ENCODE measurements at places on chromosomes 7 and 10.

- no peak for DNase-seq
Observed at GRCh38 chr7:35700333-35700732, 5.4 kb upstream of the HERPUD2 start.

DNA sequence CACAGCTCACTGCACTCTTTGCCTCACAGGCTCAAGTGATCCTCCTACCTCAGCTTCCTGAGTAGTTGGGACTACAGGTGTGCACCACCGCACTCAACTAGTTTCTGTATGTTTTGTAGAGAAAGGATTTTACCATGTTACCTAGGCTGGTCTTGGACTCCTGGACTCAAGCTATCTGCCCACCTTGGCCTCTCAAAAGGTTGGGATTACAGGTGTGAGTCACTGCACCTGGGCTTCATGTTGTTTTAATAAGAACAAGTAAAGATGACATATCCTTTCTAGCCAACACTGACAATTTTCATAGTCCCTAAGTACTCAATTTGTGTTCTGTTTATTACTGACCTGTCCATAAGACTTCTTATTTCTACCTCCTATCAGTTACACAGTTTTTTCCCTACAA is 16.8 kb downstream of the SEMA3C start:
- no peak for DNase-seq

- no peak for DNase-seq
Observed at GRCh38 chr7:100719523-100720278, 567 bp upstream of the EPO start.

DNA sequence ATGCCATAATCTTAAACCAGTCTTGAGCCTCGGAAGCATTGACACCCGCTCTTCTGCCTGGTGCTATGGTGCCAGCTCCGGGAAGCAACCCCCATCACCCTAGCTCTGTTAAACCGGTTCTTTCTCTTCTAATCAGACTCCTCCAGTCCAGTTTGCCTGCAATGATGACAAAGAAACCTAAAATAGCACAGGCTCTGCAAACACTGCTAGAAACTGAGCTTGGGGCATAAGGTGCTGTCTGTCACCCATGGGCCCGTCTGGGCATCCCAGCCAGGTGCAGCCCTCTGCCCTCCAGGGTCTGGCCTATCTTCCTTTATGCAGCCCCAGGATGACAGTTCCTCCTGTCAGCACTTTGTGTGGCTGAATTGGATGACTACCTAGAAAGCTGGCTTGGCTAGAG is 14.2 kb upstream of the CAMK2G start:
- DNase-seq: no peak

GRCh38 chr7:45007106-45007505 is 7.1 kb downstream of the CCM2 start:
- no peak for DNase-seq

GRCh38 chr7:32428546-32428945 is 61.6 kb downstream of the LSM5 start:
- no peak for DNase-seq

GRCh38 chr10:132739225-132739613 is 46.7 kb downstream of the NKX6-2 start:
- DNase-seq: no peak

DNA sequence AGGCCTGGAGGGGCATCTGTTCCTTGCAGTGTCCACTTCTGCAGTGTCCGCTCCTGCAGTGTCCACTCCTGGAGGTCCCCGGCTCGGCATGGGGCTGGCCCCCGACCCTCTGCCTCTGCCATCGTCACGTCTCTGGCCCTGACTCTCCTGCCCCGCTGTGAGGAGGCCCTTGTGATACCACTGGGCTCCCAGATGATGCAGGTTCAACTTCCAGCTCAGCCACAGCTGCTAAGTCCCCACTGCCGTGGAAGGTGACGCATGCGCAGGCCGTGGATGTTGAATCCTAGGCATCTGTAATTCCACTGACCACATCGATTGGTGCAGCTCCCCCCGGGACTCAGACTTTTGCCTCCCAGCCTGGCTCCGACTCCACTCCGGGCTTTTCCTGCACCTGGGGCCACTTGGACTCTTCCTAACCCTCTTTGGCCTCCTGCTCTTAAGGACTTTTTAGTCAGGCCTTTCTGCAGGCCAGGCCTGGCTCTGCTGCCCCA is 95.1 kb downstream of the GLRX3 start:
- DNase-seq: no peak

Data from CD4-positive, alpha-beta memory T cell (primary cell).